Dermis microvascular lymphatic vessel endothelial cell (primary cell): ENCODE measurements at places on chromosomes 7 and 10.

GRCh38 chr7:157616426-157616825 is 279.6 kb downstream of the DNAJB6 start:
- no peak for DNase-seq

DNA sequence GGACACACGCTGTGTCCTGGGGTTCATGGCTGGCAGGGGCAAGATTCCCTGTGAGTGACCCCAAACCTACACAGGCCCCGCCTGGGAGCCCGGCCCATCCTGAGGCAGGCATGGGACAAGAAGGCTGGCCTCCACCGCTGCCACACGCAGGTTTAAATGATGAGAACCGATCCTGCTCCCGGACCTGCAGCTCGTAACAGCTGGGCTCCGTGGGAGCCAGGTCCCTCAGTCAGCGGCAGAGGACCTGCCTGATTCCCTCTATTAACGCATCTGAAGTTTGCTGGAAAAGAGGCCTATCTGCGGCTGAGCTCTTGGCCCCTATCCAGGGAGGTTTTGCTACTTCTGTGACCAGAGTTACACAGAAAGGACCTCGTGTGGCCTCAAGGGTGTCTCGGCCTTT is 112.3 kb downstream of the VIPR2 start:
- no peak for DNase-seq

GRCh38 chr10:5665373-5666007 is 905 bp downstream of the ASB13 start:
- no peak for DNase-seq

GRCh38 chr7:39321909-39322498 is 244.2 kb upstream of the YAE1 start:
- no peak for DNase-seq

- no peak for DNase-seq
Measured at GRCh38 chr7:50678586-50678985, 104.1 kb downstream of the GRB10 start.

DNA sequence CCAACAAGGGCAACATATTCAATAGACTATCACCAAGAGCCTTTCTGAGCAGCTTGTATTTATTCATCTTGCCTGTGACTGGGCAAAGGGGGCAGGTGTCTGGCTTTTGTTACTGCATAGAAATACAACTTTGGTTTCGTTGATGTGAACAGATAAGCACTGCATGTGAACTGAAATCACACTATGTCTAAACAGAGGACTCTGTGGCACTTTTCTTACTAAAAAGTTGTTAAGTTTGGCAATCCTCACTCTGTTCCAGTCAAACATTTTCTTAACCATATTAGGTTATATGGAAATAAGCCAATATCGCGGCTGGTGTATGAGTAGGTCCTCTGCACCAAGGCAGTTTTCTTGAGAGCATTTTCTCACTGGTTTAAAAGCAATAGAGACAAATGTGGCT is 48.5 kb downstream of the CALD1 start:
- no peak for DNase-seq

DNA sequence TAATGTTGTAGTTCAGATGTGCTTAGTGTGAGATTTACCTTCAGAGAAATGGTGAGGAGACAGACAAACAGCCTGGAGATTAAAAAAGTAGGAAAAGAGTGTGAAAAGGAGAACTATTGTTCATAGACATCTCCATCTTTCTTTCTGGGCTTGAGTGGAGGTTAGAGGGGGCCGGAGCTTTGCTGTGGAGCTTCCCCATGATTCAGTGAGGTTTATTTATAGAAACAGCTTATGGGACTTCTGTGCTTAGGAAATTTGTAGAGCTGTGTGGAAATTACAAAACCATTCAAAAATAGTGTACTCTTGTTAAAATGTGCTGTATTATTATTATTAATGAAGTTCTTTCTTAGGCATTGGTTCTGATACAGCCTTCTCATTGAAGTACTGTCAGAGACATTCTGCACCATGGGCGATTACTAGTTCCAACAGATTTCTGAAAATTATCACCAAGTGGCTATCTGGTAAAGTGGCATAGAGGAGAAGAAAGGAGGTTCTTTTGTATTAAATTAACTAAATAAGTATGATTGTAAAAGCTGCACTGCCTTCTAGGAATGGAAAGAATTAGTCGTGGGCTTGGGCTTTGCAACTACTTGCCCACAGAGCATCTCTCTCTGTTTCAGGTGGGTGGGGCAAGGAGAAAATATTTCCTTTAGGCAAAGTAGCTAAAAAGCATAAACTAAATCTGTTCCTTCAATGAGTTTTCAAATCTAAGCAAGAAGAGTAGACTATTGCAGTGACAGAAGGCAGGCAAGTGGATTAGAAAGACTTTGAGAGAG is 8.7 kb upstream of the TCAF1 start:
- DNase-seq: no peak

DNA sequence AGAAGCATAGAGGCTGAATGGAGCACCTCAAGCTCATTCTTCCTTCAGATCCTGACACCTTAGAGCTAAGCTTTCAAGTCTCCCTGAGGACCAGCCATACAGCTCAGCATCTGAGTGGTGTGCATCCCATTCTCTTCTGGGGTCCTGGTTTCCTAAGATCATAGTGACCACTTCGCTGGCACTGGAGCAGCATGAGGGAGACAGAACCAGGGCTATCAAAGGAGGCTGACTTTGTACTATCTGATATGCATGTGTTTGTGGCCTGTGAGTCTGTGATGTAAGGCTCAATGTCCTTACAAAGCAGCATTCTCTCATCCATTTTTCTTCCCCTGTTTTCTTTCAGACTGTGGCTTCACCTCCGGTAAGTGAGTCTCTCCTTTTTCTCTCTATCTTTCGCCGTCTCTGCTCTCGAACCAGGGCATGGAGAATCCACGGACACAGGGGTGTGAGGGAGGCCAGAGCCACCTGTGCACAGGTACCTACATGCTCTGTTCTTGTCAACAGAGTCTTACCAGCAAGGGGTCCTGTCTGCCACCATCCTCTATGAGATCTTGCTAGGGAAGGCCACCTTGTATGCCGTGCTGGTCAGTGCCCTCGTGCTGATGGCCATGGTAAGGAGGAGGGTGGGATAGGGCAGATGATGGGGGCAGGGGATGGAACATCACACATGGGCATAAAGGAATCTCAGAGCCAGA is 31.0 kb downstream of the PRSS2 start:
- no peak for DNase-seq

DNA sequence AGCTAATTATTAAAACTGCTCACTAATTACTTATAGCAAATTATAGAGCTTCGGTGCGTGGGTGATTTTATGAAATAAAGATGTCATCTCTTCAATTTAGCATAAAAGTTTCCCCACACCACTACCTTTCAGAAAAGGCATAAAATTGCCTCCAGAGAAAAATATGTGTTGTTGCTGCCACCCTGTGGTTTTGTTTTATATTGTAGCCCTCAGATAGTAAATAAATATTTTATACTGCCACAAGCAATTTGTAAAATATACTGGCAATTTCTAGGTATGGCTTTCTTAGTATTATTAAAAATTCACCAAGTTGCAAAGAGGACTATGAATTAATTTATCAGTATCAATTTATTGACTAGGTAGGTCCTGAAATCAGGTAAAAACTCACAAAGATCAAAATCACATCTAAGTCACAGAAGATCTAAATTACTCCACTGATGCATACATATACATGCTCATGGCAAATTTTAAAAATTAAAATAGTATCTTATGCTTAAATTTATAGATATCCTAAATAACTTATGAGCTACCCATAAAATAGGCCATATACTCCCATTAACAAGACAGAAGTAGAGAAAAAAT is 26.5 kb downstream of the ASNS start:
- DNase-seq: no peak

GRCh38 chr7:156024201-156024600 is 211.9 kb upstream of the SHH start:
- DNase-seq: no peak
